ENCODE measurements at places on chromosomes 13 and 19. TPM values are rescaled to one million over a fixed set of nuclear protein-coding genes. Genes with fewer than 3 reads are reported as not detected.

SYCN gene
- total RNA-seq = not detected

ERCC2 gene
- total RNA-seq = 14.2 TPM

OLFM2 gene
- 1.3 TPM for total RNA-seq

RYR1 gene
- total RNA-seq = 0.88 TPM

OR7A5 gene
- total RNA-seq = not detected

DNA sequence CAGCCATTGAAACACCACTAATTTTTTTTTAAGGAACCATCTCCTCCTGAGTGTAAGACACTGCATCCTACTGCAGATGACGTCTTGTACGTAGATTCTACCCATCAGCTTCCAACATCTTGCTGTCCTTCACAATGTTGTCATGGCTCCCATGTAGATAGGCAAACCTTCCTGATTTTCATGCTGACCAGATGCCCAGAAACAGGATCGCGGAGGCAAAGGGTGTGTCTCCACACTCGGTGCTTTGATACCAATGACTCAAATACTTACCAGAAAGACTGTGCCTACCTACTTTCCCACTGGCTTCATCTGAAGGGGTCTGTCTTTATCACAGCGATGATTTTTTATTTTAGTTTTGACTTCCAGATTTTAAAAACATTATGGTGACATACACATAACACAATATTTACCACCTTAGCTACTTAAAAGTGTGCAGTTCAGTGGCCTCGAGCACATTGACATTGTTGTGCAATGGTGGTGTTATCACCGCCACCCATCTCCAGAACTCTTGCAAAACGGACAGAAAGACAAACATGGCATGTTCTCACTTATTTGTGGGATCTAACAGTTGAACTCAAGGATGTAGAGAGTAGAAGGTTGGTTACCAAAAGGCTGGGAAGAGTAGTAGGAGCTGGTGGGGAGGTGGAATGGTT lies 94.0 kb upstream of the PEG3 start:
- no peak for DNase-seq

GRCh38 chr13:50361282-50361681 lies 346.0 kb downstream of the KCNRG start:
- no peak for DNase-seq

- no peak for DNase-seq
Observed at GRCh38 chr19:16596399-16596798, 24.2 kb upstream of the SLC35E1 start.

DNA sequence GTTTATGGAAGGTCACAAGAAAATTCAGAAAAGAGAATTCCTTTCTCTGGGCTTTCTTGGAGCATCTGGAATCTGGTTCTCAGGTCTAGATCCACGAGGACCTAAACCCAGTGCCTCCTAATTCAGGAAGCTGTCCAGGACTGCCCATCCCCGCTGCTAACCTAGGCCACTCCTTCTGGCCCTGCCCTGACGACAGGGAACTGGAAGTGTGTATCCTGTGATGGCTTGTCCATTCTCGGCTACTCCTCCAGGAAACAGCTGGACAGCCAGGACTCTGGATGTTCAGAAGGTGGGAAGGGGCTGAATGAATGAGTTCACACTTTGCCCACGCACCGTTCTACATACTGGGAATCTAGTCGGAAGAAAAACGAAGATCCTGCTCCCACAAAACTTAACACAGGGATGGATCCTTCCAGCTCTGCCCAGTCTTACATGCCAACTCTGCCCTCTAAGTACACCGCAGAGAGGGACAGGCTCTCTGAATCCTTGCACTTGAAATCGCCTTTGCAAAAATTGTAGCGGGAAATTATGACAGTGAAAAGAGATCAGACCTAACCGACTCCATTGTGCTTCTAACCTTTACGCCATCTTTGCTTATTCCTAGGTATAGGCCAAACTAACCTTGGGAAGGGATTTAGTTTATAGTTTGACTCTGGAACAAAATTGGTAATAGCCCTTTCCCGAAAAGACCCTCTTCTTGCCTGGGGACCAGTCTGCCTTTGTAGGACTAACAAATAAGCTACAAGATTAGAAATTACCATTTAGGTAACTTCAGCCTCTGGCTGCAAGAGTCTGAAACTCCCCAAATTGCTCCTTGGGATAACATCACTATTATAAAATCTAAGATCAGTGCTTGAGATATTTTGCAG lies 1.8 kb downstream of the LSM4 start:
- DNase-seq = no peak

DNA sequence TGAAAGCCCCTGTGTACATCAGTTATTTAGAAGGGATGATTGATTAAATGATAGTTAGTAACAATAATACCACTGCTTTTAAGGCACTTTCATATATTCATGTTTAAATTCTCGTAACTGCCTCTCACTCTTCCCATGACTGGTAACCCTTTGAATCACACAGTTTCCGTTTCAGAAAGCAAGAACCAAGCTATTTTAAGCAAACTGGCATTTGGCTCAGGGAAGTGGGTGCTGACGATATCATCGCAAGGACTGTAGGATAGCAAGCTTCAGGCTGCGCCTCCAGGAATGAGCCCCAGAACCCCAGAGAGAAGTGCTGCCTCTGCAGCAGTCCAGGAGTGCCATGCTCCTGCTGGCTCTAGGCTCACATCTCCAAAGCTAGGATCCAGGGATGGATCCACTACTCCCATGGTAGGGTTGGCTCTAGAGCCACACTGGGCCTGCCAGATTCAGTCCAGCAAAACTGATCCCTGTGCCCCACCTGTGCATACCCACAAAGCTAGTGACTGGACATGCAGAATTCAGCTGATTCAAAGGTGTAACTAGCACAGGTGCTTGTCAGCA lies 313.5 kb downstream of the SLC7A1 start:
- DNase-seq = no peak

- DNase-seq = peak; percentile 33
Observed at GRCh38 chr19:35908010-35908441, at the start of gene TYROBP. TYROBP (minus strand) TSS chr19:35908295; CDS start chr19:35908228, 67 bp downstream.

DNA sequence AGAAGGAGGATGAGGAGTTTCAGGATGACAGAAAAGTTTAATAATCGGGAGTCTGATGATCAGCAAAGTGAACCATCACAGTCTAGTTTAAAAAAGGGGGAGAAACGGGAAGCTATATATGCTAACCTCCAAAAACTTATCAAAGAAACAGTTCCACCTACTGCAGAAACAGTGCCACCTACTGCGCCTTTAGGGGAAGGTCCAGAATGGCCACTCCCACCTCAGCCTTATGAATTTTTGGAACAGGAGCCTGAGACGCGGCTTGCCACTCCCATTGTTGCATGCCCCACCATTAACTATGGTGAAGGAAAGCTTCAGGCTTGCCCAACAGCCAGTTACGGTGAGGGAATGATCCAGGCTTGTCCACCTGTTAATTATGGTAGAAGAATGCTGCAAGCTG lies 929.0 kb downstream of the SLITRK6 start:
- DNase-seq = no peak

DNA sequence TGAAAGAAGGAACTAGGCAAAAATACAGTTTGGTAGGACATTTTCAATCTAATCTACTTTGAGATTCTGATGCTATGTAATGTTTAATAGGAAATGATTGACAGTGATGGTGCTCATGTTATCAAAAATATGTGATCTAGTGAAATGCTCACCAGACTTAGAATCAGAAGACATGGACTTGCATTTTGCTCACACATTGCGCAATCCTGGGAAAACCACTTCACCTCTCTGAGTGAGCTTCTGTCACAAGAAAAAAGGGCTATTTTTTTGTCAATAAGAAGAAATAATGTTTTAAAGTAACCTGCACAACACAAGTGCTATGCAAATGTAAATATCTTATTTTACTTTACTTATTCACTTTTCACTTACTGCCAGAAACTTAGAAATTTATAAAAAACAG lies 380.9 kb upstream of the HTR2A start:
- DNase-seq = no peak

DNA sequence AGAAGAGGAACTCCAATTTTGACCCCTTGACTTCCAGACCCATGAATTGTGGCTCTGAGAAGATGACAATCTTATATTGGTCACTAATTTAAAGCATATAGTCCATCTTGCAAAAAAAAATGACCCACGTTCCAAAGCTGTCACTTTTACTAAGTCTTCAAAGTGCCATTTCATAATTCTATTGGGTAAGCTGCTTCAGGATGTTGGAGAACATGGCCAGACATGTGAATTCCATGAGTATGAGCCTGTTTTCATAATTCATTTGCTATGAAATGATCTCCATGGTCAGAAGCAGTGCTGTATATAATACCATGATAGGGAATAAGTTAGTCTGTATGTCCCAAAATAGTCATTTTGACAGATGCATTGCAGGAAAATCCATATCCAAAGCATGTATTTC lies 1787.3 kb downstream of the SLITRK5 start:
- DNase-seq = no peak

DNA sequence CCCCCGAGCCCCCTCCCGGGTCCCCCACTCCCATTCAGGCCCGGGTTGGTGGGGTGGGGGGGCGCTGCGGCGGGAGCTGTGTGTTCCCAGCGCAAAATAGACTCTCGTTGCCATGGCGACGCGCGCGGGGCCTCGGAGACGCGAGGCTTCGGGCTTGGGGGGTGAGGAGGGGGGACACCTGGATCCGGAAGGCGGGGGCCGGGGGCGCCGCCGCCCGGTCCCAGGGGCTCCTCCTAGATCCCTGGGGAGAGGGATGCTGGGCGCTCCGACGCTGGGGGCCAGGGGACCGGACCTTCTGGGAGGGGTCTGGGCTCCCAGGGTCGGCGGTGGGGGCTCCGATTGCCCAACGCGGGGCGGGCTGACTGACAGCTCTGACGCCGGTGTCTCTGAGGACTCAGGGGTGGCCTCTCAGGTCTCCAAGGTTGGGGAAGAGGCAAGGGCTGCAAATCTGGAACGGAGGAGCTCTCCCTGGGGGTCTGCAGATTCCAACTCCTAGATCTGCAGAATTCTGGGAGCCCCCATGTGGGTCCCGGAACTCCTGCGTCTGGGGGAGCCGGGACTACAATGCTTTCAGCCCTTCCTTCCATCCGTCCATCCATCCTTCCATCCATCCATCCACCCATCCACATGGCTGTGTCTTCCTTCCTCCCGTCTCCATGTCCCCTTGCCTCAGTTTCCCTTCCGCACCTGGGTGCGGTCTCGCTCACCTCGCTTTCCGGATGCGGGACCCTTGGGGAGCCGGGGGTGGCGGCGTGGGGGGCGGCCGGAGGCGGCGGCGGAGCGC lies 9.1 kb upstream of the SHISA7 start:
- no peak for DNase-seq

GRCh38 chr19:2328401-2329148 lies at the start of the genes LSM7 and SPPL2B:
LSM7 (minus strand) TSS chr19:2328586; CDS start chr19:2328566, 20 bp downstream.
SPPL2B (plus strand) TSS chr19:2328684; CDS start chr19:2328710, 26 bp downstream.
- DNase-seq = peak; percentile 90

GRCh38 chr19:43768273-43769050 lies 12.3 kb downstream of the KCNN4 start:
- no peak for DNase-seq

DNA sequence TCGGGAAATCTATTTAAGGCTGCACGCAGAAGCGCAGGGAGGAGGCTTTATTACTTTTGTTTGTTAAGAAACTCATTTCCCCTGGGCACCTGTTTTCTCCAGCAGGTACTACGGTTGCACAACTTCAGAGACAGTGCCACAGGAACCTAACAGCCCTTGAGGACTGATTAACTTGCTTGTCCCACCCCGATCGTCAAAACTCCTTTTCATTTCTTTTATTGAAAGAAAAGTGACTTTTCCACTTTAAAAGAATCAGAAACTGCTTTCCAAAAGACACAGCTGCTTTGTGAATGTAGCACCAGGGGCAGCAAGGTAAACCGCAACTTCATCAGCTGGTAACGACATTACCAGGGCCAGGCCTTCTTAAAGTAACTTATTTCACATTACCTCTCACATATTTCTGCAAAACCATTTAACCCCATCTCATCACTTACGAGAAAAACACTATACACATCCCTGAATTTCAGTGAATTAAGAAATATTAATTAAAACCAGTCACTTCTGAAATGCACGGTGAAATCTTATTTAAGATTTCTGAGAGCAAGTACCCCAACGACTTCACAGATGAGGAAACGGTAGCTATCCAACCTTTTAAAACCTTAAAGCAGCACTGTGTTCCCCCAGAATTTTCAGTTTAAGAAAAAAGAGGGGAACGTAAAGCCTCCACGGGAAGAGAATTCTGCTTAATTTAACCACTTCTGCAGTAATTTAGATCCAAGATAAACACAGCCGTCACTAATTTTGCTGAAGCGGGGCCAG lies 1.4 kb downstream of the ANKRD10 start:
- DNase-seq = no peak

GRCh38 chr19:29772696-29773095 lies 39.1 kb upstream of the CCNE1 start:
- DNase-seq = no peak

GRCh38 chr19:3098515-3099346 lies 4.6 kb downstream of the GNA11 start:
- peak; percentile 86 for DNase-seq

GRCh38 chr13:27130979-27131623 lies 40.5 kb downstream of the USP12 start:
- DNase-seq = no peak

DNA sequence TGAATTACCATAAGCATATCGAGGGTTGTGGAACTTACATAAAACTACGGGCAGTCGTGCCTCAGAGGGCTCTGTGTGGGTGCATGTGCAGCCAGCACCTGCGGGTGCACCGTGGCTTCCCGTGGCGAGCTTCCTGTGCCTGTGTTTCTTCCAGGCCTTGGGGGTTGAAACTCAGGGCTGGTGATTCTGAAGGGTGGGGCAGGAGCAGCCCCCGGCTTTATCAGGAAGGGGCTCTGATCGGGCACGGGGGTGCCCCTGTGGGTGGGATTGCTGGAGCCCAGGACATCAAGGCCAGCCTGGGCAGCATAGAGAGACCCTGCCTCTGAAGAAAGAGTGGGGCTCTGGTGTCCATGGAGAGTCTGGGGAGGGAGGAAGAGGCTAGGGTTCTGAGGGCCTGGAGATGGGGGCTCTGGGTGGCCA lies 11.1 kb downstream of the ATP4B start:
- DNase-seq = no peak

DNA sequence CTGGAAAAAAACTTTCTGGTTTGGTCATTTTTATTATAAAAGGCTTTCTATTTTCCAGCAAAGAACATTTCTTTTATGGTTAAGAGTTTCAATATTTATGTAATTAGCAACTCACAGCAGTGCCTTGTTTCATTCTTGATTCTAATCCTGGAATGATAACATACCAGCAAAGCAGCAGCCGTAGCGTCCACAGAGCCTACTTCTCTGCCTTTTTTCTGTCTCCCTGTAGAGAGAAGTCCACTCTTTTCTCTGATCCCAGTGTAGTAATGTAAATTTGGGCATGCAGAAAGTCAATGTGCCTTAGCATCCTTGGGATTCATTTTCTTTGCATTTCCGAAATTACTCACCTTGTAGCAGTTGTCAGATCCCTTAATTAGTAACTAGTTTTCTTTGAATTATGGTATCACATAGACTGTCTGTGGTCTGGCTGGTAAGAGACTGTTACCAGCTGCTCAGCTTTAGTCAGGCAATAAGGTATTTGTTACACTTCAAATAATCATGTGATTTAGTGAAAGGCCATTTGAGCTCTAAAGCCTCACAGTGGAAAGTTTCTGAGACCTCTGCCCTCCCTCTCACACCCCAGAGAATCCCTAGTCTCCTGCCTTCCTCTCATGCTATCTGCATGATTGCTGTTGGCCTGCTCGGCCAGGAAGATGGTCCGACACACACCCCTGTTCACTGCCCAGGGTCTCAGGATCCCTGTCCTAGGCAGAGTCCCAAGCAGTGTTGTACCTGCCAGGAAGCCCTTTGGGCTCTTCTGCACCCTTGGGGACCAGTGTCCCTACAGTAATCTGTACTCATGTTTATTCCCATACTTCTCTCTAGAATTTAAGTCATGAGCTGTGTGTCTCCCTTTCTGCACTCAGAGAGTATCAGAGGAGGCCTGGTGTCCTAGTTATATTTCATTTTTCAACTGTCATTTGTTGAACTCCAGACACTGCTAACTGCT lies 86.3 kb downstream of the LRCH1 start:
- DNase-seq = no peak

- DNase-seq = no peak
Observed at GRCh38 chr13:61276401-61276800, 139.2 kb downstream of the PCDH20 start.
